ENCODE measurements at places on chromosomes 2 and 18.

GRCh38 chr18:56967035-56967434, 179.9 kb upstream of the BOD1L2 start:
- DNase-seq = no peak

- no peak for DNase-seq
Measured at GRCh38 chr2:71326968-71327367, 4.6 kb upstream of the ZNF638 start.

GRCh38 chr2:150211164-150211631, 276.3 kb downstream of the RND3 start:
- no peak for DNase-seq

- no peak for DNase-seq
Measured at GRCh38 chr18:5414546-5414945, 119.0 kb upstream of the ZBTB14 start.

GRCh38 chr2:1863386-1863785, 119.1 kb upstream of the PXDN start:
- no peak for DNase-seq

- DNase-seq = no peak
Measured at GRCh38 chr2:4635289-4635688, 931.9 kb downstream of the DCDC2C start.

- no peak for DNase-seq
Measured at GRCh38 chr18:26703170-26703930, 155.0 kb upstream of the KCTD1 start.

DNA sequence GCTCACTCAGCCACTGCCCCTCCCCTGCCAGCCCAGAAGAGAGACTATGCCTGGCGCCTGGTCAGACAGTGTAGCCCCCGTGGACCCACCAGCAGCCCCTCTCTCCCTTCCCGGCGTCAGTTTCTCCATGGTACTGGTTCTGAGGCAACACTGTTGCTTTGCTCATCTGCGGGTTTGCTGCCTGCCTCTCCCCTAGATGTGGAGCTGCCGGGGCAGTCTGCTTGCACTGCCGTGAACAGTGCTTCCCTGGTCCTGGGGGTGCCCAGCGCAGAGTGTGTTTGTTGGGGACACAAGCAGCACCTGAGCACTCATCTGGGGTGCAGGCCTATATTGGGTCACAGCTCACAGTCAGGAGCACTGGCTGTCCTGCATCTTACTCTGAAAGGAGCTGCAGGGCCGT, 309.9 kb downstream of the NDUFA10 start:
- no peak for DNase-seq

DNA sequence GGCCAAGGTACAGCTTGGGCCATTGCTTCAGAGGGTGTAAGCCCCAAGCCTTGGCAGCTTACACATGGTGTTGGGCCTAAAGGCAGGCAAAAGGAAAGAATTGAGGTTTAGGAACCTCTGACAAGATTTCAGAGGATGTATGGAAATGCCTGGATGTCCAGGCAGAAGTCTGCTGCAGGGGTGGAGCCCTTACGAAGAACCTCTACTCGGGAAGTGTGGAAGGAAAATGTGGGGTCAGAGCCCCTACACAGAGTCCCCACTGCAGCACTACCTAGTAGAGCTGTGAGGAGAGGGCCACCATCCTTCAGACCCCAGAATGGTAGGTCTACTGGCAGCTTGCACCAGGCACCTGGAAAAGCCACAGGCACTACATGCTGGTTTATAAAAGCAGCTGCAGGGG, 124.2 kb downstream of the RPIA start:
- DNase-seq = no peak

DNA sequence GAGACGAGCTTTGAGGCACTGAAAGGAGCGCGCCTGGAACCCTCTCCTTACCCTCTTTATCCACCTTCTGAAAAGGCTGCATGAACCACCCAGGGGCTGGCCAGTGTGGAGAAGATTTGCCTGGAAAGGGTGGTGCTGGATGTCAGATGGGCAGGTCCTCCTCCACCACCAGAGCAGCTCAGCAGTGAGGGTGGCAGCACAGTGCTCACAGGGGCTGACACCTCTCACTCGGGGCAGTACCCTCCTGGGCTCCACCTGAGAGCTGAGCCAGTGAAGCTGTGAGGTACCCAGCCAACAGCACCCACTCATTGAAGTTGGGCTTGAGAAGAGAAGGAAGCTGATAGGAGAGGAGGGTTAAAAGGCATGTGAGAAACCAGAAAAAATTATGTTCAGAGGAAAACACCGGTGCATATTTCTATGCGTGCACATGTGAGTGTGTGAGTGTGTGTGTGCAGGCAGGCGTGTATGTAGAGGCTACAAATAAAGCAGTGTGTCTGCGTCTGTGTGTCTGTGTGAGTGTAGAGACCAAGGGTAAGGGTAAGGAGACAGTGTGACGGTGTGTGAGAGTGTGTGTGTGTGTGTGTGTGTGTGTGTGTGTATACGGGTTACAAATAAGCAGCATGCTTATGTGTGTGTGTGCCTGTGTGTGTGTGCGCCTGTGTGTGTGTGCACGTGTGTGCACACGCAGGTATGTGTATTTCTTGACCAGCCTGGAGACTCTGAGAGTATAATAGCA, 40.7 kb downstream of the TEX44 start:
- no peak for DNase-seq

GRCh38 chr2:64260817-64261216, 116.6 kb upstream of the PELI1 start:
- no peak for DNase-seq

DNA sequence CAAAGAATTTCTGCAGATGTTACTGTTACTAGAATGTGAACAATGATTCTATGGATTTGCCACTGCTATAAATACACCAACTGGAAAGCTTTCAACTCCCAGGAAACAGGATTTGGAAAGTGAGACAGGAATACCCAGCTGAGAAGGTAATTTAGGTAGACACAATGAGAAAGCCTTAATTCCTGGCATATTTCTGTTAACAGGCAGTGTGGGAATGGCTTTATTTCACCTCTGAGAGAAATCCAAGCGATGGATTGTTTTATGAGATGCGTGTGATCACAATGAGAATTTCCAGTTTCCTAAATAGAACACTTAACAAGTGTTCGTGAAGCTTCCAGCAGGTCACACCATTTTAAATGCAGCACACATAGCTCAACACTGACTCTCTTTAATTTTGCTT, 133.0 kb downstream of the SLC8A1 start:
- no peak for DNase-seq

- DNase-seq = no peak
Measured at GRCh38 chr18:21507913-21508701, 92.4 kb downstream of the ESCO1 start.

DNA sequence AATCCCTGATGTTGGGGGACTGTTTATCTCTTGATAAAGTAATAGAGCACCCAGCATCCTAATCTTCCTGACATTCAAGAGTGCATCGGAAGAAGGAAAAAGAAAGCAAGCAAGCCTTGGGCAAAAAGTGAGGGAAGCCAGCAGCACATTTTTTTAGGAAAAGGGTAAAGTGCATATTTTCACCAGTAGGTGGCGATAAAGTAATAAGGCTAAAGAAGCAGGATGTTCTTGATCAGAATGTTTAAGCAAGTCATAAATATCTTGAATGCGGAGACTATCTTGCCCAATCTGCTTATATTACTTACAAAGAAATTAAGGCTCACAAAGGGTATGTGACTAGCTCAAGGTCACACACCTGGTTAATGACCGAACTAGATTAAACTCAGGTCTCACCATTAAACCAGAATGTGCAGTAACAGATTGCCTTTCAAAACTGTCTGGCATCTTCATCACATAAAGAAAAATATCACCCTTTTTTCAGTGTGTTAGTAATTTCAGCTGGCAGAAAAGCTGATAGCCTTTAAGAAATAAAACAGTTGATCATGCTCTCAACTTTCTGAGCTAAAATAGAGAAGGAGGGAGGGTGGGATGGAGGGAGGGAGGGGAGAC, 83.8 kb downstream of the VIT start:
- no peak for DNase-seq

GRCh38 chr18:30403278-30403677, 639.3 kb downstream of the DSC3 start:
- no peak for DNase-seq

DNA sequence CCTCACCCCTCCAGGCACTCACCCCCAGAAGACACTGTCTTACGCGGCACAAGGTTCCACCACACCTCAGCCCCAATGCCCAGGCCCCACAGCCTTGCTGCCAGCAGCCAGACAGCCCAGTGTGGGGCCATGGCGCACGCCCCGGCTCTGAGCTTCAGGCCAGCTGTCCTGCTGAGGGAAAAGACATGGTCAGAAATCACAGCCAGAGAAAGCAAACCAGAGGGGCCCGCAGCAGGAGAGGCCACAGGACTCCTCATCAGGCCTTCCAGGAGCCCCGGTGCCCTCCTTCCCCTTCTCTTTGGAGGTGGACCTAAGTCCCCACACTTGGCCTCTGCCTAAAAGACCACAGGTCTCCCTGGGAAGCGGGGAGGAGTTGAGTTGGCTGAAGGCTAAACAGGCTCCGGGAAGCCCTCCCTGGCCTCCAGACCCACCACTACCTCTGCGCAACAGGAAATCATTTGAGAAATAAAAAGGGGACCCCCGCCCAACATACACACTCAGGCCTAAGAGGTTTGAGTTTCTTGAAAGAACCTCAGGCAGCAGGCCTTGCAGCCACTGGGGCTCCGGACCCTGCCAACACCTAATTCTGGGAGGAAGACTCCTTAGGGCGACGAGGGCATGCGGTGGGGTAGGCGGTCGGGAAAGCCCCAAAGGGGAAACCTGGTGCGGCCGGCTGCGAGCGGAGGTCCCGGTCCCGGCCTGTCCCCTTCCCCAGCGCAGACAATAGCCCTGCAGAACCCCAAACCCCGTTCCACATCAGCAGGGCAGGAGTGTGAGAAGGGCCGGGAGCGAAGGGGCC, 1.9 kb downstream of the SEMA4C start:
- DNase-seq = peak; percentile 44

DNA sequence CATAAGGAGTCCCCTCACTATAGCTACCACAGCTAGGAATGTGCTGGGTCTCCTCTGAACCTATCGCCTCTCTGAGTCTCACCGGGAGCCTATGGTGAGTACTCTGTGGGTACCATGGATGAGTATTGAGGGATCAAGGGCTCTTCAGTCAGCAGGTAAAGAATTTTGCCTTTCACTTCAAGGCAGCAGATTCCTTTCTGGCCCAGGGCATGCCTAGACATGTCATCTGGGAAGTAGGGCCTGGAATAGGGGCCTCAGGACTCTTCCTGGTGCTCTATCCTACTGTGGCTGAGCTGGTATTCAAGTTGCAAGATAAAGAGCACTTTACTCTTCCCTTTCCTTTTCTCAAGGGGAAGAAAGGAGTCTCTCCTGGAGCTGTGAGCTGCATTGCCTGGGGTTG, 85.6 kb upstream of the LHCGR start:
- DNase-seq = no peak

DNA sequence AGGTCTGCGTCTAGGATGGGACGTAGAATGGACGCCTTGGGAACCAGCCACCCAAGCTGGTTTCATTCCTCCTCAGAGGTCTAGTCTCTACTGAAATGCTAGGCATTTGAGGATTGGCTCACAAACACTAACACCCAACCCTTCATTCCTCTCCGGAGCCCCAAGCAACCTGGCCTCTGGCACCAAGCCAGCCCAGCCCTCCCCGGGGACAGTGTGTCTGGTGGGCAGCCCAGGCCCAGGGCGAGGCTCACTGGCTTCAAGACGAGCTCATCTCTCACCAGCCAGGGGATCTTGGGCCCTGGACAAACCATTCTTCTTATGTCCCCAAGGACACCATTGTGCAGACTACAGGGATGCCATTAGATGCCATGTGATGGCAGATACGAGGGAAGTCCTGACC, 182.5 kb downstream of the CTIF start:
- no peak for DNase-seq

DNA sequence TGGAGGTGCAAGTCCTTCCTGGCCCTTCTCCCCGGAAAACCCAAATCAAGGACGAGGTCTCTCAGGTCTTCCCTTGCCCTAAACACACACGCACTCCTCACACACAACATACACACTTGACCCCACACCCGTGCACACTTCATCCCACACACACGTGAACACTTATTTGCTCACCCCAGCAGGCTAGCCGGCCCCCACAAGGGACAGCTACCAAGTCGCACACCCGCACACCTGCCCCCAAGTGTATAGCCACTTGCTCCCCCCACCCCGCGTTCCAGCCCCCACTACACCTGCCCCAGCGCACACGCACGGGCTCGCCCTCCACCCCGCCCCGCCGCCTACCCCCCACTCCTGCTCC, 359 bp downstream of the TGFBRAP1 start:
- DNase-seq = no peak

GRCh38 chr2:197596766-197597165, 78.6 kb downstream of the RFTN2 start:
- no peak for DNase-seq

GRCh38 chr2:118049140-118049815, 35.4 kb upstream of the CCDC93 start:
- no peak for DNase-seq

GRCh38 chr2:166841152-166841551, 47.1 kb upstream of the XIRP2 start:
- DNase-seq = no peak

DNA sequence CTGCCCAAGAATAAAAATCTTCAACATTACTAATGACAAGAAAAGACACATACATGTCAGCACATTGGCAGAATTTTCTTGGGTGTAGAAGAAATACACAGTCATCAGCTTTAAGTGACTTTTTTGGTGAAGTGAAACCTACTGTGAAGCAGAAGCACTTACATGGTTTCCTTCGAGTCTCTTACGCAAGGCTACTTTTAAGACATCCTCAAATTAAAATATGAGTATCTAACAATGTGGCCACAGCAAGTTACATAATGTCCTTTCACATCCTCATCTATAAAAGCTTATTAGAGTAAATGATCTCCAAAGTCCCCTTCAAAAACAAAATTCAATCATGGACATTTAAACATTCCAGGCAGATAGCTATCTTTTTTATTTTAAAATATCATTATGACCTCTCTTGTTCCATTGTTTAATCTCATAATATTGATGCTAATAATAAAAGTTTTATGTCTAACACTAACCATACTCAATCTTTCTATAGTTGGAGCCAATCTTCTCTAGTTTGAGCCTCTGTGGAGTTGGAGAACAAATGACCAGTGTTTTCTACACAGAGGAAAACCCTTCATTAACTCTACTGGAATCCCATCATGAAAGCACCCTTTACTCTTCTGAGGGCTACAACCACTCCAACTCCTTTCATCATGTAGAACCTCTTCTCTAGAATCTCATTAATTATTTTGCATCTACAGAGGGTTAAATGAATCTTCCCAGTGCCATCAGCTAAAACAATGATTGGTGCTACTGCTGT, 182.2 kb upstream of the ZFP36L2 start:
- no peak for DNase-seq

DNA sequence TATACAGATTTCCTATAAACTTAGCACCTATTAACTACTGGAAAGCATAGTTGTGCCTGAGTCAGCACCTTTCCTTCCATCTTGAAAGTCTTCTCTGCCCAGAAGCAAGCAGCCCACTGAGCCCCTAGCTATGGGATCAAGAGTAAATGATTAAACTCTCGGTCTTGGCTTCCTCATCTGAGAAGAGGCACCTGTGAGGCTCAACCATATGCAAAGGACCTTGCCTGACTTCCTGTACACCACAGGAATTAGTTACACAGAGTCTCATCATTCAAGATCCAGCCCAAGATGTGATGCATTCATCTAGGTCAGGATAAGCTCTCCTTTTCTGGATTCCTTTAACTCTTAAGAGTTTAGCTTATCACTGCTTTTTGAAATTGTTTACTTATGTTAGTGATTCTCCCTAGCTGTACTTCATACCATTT, 96.0 kb downstream of the CDH2 start:
- DNase-seq = no peak

GRCh38 chr18:75322206-75322605, 105.3 kb downstream of the SMIM21 start:
- DNase-seq = no peak
